ENCODE measurements at places on chromosomes 1 and 21.

GRCh38 chr1:219443763-219444162 lies 169.1 kb downstream of the ZC3H11B start:
- no peak for DNase-seq

GRCh38 chr21:25370311-25370744 lies 237.0 kb downstream of the MRPL39 start:
- no peak for DNase-seq

- DNase-seq: no peak
These were observed at the start of gene WNT2B for GRCh38 chr1:112508278-112509004. Gene WNT2B (plus strand): TSS chr1:112508965. CDS start chr1:112509263, 298 bp downstream.

- no peak for DNase-seq
These were observed 54.2 kb downstream of the DMAP1 start for GRCh38 chr1:44267438-44267837.

DNA sequence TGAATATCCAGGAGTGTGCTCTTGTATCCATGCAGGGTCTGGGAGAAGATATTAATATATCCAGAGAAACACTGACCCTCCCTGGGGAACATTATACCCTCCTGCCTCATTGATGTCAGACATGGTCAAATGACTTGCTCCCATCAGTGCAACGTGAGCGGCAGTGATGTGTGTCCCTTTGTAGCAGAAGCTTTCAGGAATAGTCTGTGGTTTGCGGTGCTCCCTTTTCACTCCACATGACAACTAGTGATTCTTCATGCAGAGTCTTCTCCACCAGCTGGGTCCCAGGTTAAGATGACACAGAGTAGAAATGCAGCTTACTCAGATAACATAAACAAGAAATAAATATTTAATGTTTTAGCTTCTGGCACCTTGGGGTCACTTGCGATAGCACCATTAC lies 31.9 kb upstream of the LYPD8 start:
- no peak for DNase-seq

- DNase-seq: no peak
These were observed 490.8 kb upstream of the TMPRSS15 start for GRCh38 chr21:18894387-18894786.

- DNase-seq: no peak
These were observed 34.9 kb upstream of the VASH2 start for GRCh38 chr1:212915245-212916091.

- no peak for DNase-seq
These were observed 5.9 kb upstream of the FCGR2A start for GRCh38 chr1:161499099-161500039.

DNA sequence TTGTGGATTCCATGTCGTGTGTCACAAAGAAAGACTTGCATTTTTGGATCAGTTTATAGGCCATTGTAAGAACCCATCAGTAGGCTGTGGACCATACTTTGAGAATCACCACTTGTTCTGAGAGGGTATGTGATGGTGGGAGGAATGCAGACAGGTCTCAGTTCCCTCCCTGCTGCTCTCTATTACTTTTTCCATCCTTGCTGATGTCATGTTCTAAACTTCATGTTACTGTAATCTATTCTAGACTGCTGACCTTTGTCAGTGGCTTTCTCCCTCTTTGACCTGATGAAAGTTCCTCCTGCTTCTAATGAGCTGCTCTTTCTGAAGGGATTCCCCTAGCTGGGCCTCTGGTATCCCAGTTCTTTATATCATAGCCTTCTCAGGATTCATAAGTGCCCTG lies 46.1 kb downstream of the ST3GAL3 start:
- no peak for DNase-seq

- DNase-seq: no peak
These were observed 15.6 kb upstream of the HJV start for GRCh38 chr1:146036965-146037646.

- no peak for DNase-seq
These were observed 16.5 kb downstream of the SMAP2 start for GRCh38 chr1:40389871-40390560.

DNA sequence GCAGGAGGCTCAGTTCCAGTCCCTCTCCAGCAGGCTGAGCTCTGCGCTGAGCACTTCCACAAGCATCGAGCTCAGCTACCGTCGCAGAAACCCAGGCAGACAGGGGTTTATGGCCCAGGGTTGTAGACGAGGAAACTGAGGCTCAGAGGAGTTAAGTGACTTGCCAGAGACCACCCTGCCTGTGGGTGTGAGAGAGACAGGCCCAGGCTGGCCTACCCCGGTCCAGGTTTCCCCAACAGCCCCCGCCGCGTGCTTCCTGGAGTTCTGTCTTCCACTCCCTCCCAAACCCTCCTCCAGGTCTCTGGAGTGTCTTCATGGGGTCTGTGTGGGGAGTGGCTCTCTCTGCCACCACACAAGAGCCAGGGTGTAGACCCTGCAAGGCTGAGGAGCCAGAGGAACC lies 615.9 kb downstream of the PTPRU start:
- no peak for DNase-seq

DNA sequence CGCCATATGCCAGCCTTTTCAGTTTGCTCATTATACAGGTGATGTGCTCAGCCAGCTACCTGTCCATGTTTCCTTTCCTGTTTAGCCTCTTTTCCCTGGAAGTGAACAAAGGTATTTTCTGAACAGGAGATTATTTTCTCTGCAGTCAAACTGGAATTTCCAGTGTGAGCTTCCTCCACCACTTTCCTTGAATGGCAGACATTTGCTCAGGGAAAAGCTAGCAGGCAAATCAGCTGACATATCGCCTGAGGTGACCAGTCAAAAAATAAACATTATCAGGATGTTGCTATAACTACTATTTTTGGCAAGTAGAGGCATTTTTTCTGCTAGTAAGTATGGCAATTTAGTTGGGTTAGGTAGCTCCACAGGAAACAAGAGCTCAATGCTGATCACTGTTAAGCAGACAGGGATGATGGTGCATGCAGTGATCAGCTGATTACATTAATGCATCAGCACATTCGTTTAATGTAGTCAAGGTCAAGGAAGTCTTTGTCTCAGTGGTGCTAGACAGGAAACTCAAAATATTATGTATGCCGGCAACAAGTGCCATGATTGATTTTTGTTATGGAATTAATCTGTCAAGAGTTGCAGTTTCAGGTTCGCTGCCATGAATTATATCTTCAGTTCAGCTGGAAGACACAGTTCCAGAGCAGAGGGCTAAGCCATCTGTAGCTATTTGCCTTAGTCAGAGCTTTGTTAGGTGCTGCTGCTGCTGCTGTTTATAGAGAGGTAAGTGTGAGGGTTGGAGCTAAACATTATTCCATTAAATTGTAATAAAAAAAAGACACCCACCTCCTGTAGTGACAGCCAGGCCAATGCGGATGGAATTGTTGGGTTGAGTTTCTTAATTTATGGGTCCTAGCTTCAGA lies 179.7 kb upstream of the ST6GALNAC5 start:
- DNase-seq: no peak

- no peak for DNase-seq
These were observed 792.3 kb upstream of the ADAMTS5 start for GRCh38 chr21:27759091-27759659.

- no peak for DNase-seq
These were observed 3.7 kb upstream of the KLF18 start for GRCh38 chr1:44144962-44145756.

- no peak for DNase-seq
These were observed 16.6 kb downstream of the IPO9 start for GRCh38 chr1:201845331-201846083.

GRCh38 chr1:184020328-184020727 lies 17.2 kb downstream of the COLGALT2 start:
- DNase-seq: no peak

DNA sequence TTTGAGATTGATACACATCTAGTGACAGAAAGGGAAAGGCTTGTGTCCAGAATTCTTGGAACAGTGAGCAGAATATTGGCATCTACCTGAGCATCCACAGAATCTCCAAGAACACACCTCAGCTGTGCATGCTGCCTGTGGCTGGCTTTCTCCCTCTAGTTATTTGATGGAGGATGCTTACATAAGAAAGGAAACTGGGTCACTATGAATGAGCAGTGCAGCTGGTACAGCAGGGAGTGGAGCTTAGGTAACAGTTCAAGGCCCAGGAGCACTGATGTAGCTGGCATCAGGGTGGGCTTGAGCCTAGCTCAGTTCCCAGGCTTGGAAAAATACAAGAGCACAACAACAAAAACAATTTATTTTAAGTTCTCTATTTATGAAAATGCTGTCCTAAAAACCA lies 26.3 kb downstream of the RGS8 start:
- DNase-seq: no peak

- DNase-seq: no peak
These were observed 56.6 kb downstream of the AGPAT3 start for GRCh38 chr21:43921571-43921978.

- DNase-seq: no peak
These were observed 542 bp upstream of the XPR1 start for GRCh38 chr1:180631194-180631765.

DNA sequence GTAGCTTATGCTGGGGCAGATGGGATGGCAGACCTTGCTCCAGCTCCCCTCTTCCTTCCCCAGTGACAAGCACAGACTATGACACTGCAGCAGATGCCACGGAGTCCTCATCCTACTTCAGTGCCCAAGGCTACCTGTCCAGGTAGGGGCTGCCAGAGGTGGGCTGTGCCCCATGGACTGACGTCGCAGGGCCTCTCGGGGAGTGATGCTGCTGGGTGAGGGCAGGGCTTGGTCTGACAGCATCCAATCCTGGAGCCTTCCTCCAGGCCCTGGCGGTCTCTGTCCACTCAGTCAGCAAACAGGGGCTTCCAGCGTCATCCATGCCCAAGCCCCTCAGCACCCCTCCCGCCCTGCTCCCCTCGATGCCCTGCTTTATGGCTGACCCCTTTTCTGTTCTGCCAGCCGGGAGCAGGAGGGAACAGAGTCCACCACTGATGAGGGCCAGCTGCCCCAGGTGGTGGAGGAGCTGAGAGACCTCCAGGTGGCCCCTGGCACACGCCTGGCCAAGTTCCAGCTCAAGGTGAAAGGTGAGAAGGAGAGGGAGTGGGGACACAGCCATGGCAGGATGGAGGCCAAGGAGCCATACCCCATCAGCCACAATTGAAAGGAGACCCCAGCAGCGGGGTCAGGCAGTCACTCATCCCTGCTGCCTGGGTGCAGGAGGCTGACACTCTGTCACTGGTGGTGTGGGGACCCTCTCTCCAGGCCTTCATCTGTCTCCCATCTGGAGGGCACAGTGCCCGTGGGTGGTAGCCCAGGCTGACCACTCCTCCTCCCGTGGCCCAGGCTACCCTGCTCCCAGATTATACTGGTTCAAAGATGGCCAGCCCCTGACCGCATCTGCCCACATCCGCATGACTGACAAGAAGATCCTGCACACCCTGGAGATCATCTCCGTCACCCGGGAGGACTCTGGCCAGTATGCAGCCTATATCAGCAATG lies 73.6 kb downstream of the TRIM11 start:
- DNase-seq: no peak

DNA sequence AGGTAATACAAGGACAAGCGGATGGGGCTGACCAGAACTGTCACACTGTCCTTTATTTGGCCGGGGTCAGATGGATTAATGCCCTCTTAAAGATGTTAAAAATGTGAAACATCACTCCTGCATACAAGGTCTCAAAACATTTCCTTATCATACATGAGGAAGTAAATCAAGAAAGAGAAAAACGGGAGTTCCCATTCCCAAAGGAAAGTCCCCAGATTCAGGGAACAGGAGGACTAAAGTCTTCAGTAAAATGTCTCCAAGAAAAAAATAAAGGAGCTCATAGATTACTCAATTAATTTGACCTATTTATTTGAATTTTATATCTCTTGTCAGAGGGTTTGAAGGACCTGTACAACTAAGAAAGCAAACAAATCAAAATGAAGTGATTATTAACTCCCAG lies 13.4 kb upstream of the HSD11B1 start:
- DNase-seq: no peak

DNA sequence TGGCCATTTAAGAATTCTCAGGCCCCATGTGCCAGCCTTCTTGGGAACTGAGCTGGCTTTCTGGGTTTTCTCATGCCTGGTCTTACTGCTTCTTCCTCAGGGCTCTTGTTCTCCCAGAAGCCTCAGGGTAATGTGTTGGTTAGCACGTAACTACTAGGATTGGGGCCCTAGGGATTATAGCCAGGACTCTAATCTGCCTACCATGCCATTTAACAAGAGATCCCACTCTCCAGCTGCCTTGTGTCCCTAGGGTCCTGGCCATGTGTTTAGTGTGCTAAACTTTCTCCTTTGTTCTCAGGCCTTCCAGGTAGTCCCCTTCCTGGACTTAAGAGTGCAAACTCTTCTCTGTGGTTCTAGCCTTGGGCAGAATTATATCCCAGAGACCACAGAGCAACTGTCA lies 2.2 kb upstream of the SH3BGRL3 start:
- no peak for DNase-seq

DNA sequence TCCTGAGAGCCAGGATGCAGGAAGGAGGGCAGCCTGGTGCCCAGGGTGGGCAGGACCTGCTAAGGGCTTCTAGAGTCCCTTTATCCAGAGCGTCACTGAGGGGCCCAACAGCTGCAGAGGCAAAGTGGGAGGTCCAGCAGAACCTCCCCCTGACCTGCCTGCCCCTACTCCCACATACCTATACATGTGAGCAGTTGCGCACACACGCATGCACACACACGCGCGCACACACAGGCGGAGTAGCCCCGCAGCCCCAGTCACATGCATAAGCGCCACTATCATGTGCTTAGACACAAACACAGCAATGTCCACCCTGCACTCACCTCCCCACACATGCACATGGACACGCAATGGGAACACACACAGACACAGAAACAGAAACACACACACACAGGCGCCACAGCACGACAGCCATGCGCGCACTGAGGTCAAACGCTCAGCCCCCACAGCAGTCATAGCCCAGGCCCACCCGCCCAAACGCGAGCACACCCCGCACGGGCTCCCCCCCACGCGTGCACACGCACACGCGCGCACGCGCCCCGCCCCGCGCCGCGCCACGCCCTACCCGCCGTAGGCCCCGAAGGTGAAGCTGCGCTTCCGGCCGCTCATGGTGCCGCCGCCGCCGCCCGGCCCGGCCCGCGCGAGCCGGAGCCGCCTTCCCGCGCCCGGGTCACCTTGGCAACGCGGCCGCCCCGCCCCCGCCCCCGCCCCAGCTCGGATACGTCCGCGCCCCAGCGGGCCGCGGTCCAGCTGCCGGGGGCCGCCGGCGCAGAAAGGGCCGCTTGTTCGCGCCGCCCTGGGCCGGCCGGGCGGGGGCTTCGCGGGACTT lies 17.7 kb downstream of the RAP1GAP start:
- DNase-seq: no peak

DNA sequence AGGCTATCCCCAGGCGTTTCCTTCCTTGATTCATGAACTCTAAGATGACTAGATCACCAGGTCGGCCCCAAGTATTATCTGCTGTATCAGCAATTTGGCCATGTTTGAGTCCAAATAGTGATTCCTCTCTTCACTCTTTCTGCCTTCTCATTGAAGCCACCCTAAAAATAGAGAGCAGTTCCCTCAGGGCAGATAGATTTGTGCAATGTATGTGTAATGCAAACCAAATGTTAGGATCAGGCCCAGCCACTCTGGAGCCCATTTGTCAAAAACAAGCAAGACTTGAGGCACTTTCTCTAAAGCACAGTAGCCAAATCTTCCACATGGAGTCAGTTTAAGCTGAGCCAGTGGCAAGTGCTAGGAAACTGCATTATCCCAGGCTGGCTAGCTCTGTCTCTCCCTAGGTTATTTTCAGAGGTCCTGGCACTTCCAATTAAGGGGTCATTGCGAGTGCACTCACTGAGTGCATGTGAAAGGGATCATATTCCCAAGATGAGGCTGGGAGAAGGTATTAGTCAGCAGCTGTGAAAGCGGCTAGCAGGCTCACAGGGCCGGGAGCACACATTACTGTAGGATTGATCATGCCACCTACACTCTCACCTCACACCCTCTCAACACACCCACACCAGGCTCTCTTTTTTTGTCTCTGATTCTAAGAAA lies 97.9 kb upstream of the RAB3GAP2 start:
- DNase-seq: no peak
